NCI-H2171 (cell line): ENCODE measurements at places on chromosomes 3 and 15.

- no peak for DNase-seq
Observed at GRCh38 chr3:126851934-126852333, 131.0 kb upstream of the PLXNA1 start.

- no peak for DNase-seq
Observed at GRCh38 chr3:31321620-31322019, 211.1 kb upstream of the STT3B start.

DNA sequence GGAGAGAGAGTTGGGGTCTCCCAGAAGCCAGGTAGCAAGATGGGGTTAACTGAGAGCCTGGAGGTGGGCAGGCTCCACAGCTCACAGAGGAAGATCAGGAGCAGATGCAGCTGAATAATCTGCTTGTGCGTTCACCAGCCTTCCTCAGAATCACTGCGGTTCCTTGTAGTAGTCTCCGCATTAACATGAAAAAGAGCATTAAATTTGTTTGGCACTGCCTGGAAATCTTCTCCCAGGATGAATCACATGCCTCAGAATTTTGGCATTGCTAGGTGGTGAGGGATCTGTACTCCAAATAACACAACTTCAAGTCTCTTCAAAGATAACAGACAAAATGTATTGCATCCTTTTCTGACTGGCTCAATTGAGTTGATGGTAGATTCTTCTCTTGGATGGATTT, 700.6 kb upstream of the ARRDC4 start:
- no peak for DNase-seq

DNA sequence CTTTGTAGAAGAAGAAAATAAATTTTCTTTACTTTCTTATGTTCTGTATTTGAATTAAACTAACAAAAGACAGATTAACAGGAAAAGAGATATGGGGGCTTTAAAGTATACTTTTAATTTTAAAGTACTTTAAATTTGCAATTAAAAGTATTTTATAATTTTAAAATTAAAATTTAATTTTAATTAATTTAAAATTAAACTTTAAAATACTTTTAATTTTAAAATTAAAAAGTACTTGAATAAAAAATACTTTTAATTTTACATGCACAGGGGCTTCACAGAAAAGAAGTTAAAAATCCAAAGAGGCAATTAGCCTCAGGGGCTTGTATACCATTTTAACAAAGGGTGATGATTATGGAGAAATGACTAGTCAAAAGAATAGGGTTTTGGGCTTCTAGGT, 420.5 kb upstream of the TGFBR2 start:
- DNase-seq = no peak
